EH (cell line): ENCODE measurements at places on chromosomes 11 and 22.
A peak's percentile ranks its signal among the peaks of the same experiment; 100 is the strongest.

- peak; percentile 73 for DNase-seq
Measured at GRCh38 chr22:23220485-23221350, 40.4 kb downstream of the BCR start.

GRCh38 chr11:47136921-47137320 lies 39.8 kb downstream of the ARFGAP2 start:
- DNase-seq: no peak

- peak; percentile 97 for DNase-seq
Measured at GRCh38 chr11:118918128-118918685, 7.5 kb downstream of the BCL9L start.

GRCh38 chr11:130002352-130002845 lies at the start of gene PRDM10:
TSS of gene PRDM10 (minus strand) at chr11:130002835. CDS start at chr11:129960964, 41,871 bp downstream.
- DNase-seq: peak; percentile 88

DNA sequence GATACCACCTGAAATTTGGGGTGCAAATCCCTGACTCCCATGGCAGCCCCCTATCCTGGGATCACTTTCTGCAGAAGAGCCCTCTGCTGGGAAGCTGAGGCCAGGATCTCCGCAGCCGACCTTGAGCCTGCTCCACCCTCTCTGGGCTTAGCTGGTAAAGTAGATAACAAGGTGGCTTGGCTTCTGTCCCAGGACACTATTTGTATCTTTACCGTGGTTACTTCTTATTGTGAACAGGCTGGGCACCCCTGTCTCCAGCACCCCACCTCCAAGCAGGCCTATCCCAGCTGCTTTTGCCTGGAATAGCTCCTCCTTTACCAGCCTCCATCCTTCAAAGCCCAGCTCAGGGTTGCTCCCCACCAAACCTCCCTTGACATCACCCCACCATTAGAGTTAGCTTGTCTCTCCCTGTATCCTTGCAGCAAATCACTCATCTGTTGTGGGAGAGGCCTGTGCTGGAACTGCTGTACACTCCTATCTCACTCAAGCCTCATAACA lies 35.2 kb upstream of the P2RY2 start:
- DNase-seq: no peak

DNA sequence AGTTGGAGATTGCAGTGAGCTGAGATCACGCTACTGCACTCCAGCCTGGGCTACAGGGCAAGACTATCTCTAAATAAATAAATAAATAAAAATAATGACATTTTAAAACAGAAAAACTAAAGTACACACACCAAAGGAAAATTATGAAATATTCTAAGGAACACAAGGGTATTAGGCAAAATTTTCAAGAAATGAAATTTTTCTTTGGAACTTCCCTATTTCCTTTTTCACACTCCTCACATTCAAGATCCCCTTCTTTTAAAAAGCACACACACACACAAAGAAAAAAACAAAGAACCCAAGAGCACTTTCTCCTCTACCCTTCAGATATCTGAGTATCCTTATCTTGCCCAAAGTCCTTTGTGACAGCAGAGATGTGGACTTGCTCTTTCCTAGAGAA lies 92.8 kb downstream of the CCDC73 start:
- DNase-seq: no peak

- DNase-seq: peak; percentile 43
Measured at GRCh38 chr11:72683782-72684200, 9.6 kb upstream of the PDE2A start.

DNA sequence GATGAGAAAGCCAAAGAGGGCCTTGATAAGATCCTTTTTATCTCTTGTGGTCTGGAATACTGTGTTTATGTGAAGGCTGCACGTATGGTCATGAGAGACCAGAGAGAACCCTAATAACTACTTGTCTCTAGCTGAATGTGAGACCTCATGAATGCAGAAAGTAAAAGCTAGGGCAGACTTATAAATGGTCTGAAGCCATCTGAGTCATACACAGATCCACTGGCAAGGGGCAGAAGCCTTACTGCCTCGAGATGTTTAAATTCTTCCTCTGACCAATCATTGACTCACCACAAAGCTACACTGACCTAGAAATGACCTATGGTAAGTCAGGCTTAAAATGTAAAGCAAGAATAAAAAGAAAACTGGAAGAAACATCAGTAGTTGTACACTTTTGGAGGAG lies 22.7 kb upstream of the OR4B1 start:
- DNase-seq: peak; percentile 84

- DNase-seq: no peak
Measured at GRCh38 chr11:35631891-35632290, 13.6 kb downstream of the FJX1 start.

DNA sequence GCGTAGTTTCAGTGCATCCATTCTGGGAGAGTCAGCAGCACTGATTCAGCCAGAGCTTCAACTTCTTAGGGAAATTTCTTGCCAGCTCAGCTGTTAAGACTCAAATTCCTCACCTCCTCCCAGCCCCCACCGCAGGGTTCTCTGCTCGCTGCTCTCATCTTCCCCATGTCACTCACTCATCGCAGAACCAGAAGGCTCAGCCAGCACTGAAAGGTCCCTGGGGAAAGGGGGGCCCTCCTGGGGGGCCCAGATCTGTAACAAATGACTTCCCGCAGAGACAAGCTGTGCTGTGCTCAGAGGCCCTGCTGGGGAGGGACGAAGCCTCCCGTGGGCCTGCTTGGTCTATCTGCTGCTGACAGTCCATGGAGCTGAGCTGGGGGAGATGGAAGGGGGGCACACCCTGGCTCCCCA lies 220.6 kb downstream of the NTM start:
- no peak for DNase-seq

DNA sequence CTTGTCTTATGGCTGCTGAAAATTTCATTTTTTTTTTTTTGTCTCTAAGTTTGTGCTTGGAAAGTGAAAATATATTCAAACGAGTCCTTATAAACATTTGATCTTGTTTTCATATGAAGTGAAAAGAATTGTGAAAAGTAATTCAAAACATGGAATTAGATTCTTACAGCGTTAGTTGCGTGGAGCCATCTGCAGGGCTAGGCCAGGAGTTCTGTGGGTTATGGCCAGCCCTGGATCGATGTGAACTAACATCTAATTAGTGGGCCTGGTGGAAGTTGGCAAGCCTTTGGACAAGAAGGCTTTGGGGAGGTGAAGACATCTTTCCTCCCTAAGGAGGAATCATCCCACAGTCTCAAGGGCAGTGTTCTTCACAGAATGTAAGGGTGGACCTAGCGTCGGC lies 37.2 kb downstream of the PARVA start:
- DNase-seq: no peak

GRCh38 chr22:45259754-45260394 lies 19.2 kb upstream of the KIAA0930 start:
- DNase-seq: no peak

GRCh38 chr11:125168918-125169456 lies 4.4 kb downstream of the PKNOX2 start:
- no peak for DNase-seq

DNA sequence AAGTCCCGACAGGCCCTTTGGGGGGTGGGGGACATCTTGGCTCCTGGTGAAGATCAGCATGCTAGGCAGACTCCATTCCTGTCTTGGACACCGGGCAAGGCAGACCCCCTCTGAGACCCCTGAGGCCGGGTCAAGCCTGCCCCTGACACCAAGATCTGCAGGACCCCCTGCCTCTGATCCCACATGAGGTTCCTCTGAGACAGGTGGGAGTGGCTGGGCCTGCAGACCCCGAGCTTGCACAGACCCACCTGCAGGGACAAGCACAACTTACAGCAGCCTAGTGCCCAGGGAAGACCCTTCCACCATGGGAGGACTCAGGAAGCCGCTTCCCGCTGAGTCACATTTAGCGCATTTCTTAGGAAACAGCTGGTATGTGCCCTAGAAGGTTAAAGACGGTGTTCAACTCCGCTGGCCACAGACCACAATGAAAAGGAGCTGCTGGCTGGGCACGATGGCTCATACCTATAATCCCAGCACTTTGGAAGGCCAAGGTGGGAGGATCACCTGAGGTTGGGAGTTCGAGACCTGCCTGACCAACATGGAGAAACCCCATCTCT lies 15.5 kb downstream of the ARVCF start:
- DNase-seq: no peak

DNA sequence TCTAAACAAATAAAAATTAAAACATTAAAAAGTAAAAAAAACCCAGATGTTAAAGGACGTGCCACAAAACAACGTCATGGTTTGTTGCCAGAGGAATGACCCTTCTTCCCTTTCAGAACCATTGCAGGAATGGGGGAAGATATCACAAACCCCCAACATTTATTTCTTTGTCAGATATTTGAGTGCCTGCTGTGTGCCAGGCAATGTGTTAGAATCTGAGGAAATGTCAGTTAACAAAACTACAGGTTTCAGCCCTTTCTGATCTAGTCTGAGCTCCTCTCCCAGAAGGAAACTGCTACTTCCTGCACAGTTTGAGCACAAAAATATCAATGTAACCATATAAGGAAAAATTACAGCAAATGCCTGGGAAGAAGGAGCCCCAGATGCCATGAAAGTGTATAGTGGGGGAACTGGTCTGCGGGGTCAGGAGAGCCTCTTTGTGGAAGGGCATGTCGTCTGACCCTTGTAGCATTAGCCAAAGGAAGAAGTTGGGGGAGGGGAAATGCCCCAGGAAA lies 7.1 kb upstream of the NHERF4 start:
- DNase-seq: peak; percentile 48

DNA sequence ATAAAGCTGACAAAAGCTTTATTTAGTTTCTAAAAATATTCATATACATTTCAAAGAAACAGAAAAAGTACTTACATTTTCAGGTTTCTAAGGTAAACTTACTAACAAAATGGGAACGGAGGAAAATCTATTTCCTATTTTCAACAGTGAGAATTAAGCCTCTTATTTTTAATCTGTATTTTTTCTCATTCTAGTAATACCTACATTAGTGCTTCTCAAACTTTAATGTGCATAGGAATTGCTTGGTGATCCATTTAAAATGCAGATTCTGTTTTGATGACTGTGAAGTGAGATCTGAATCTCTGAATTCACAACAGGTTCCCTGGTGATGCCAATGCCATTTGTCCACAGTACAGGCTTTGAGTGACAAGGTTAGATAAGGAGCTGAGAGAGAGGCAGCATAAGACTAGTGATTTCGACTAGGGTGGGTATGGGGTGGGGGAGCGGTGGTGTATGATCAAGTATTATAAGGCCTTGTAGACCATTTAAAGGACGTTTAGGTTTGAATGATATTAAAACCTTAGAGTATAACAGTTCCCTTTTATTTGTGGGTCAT lies 402.8 kb downstream of the CNTN5 start:
- no peak for DNase-seq

DNA sequence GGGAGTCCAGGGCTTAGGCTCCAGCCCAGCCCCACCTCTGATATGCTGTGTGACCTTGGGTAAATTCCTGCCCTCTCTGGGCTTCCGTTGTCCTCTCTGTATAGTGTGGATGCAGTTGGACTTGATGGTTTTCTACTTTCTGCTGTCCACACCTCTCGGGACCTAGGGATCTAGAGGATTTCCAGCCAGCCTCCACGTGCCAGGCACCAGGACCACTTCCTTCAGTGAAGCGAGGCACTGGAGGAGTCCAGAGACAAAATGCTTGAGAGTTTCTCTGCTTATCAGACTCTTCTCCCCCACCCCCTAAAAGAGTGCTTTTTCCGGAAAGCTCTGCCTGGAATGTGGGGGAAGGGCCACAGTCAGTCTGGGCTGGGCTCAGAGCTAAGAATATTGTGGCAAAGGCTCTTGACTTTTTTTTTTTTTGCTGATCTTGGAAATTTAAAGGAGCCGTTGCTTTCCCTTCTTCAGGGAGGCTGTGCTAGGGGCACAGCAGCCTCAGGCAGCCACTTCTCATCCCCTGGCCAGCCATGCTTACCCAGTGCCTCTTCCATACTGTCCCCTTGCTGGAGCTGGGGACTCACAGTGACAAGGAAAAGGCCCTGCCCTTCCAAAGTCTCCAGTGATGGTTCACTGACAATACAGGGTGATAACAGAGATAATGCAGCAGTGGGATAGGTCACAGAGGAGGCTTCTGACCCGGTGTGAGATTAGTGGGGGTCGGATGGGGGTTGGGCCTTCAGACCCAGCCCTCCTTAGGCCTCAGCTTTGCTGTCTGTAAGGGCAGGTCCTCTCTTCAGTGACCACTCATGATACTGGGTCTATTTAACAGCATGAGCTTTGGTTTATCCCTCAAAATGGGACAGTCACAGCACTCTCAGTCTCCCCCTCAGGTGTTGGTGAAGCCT lies 2.9 kb upstream of the SERPINH1 start:
- peak; percentile 94 for DNase-seq

- peak; percentile 44 for DNase-seq
Measured at GRCh38 chr11:79437981-79438630, 2.7 kb downstream of the TENM4 start.

- no peak for DNase-seq
Measured at GRCh38 chr11:105670811-105671210, 60.9 kb downstream of the GRIA4 start.

- peak; percentile 35 for DNase-seq
Measured at GRCh38 chr22:21972293-21972779, 10.3 kb downstream of the TOP3B start.

DNA sequence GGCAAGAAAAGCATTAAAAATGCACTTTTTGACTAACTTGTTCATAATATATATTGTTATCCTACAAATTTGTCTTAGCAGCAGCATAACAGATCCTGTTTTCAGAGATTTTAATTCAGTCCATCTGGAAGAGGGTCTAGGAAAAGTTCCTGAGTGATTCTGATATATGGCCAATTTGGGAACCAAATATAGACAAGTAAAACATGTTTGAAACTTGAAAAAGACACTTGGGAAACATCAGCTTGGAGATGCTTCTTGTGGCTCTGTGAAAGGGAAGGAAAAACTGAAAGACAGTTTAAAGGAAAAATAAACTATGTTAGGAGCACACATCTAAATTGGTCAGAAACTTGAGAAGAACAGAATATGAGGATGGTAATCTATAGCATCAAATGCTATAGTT lies 697.5 kb downstream of the CNTN5 start:
- no peak for DNase-seq

GRCh38 chr11:27386181-27386845 lies 23.3 kb upstream of the CCDC34 start:
- no peak for DNase-seq

DNA sequence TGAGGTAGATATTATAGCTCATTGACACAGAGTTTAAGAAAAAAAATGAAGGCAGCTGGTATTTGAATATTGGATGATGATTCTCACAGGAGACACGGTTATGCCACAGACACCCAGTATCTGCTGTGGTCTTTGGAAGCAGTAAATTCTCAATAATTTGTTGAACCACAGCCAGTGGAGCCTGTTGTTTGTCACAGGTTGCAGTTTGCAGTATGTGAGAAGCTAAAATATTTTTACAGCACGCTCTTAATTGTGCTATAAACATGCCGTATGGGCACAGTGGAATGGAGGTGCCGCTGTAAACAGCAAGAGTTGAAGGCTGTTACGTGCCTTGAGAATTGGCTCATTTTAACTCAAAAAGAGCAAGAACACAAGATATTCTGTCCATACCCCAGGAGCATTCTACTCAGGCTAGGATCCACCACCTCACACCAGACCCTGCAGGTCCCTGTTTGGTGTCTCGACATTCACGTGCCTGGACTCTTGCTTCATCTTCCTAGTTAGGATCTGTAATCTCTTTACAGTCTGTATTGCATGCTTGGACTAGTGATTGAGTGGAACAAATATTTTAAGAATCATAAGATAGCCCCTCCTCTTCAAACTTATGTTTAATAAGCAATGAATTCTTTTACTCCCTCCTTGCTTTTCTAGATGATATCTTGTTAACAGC lies 94.7 kb upstream of the GAL start:
- no peak for DNase-seq
